Heart left ventricle (tissue), 16 donors: ENCODE measurements at places on chromosomes 6 and 20.

- DNase-seq: no peak
Measured at GRCh38 chr6:164035900-164036485, 621.5 kb downstream of the QKI start.

- no peak for DNase-seq
Measured at GRCh38 chr6:100462706-100463629, 1.8 kb downstream of the SIM1 start.

- DNase-seq: no peak
Measured at GRCh38 chr6:111714416-111715270, 109.0 kb upstream of the TRAF3IP2 start.

DNA sequence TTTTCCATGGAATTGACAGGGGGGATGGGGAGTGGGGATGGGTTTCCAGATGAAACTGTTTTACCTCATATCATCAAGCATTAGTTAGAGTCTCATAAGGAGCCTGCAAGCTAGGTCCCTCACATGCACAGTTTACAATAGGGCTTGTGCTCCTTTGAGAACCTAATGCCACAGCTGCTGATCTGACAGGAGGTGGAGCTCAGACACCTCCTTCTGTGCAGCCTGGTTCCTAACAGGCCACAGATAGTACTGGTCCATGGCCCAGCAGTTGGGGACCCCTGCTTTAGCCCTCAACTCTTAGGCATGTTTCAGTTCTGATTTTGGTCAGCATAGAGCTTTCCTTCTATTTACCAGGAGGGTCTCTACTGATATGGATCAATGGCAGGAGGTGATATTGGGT, 251.6 kb downstream of the LAMA2 start:
- no peak for DNase-seq

GRCh38 chr6:8855411-8855810, 420.1 kb upstream of the SLC35B3 start:
- no peak for DNase-seq

- no peak for DNase-seq
Measured at GRCh38 chr20:4138056-4138455, 122.7 kb upstream of the RNF24 start.

- no peak for DNase-seq
Measured at GRCh38 chr6:27966044-27966443, 9.0 kb downstream of the OR2B6 start.

DNA sequence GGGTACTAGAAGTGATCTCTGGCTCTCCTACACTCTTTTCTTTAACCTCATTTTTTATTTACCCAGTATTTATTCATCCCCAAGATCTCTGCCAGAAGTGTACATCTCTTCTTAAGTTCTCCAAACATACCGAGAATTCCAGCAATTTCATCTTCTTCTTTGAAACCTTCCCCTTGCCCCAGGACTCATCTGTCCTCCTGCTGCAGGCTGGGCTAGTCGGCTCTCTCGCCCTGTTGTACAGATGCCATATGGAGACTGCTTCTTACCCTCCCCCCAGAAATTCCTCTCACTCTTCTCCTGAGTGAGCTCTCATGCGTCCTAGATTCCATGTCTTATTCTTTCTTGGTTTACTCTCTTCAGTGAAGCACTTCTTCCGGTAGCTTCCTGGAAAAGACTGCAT, 21.9 kb upstream of the PNRC1 start:
- no peak for DNase-seq

GRCh38 chr6:145349950-145350510, 385.3 kb downstream of the EPM2A start:
- DNase-seq: no peak

DNA sequence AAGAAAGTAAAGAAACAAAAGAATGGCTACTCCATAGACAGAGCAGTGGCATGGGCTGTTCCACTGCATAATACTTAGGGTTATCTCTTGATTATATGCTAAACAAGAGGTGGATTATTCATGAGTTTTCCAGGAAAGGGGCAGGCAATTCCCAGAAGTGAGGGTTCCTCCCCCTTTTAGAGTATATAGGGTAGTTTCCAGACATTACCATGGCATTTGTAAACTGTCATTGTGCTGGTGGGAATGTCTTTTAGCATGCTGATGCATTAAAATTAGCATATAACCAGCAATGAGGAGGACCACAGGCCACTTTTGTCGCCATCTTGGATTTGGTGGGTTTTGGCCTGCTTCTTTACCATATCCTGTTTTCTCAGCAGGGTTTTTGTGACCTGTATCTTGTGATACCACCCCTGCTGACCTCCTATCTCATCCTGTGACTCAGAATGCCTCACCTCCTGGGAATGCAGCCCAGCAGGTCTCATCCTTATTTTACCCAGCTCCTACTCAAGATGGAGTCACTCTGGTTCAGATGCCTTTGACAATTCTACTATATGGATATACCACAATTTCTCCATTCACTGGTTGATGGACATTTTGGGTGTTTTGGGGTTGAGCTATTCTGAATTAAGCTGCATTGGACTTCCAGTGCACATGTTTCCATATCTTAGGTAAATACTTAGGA, 280.6 kb downstream of the FARS2 start:
- DNase-seq: no peak

DNA sequence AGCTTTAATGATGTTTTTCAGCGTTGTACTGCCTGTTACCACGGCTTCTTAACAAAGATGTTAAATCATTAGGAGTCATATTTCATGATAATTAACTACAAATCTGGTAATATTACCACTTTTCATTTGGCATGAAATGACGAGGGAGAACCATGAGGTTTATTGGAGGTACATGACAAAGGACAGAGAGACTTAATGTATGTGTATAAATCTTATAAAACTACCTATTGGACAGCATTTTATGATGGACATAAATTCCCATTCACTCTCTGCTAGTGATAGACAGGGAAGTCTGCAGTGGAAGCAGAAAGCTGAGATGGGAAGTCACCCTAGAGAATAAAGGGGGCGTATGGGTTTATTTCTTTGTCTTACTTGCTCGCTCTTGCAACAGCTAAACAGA, 949.9 kb upstream of the FLRT3 start:
- no peak for DNase-seq

DNA sequence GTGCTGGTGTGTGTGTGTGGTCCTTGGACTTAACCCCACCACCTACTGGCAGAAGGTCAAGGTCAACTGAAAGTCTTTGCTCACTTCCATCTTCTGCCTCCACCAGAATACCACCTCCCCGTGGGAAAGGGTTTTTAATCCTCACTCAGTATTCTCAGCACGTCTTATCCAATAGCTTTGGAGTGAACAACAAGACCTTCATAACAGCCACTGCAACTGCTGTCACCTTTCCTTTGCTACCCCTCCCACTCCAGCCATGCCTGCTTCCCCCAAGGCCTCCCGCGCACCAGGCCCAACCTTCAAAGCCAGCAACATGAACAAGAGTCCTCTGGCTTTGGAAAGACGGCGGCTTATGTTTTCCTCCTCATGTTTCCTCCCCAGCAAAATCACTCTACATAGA, 787 bp upstream of the BTN2A2 start:
- DNase-seq: no peak

- no peak for DNase-seq
Measured at GRCh38 chr6:145042559-145042958, 692.8 kb downstream of the EPM2A start.

DNA sequence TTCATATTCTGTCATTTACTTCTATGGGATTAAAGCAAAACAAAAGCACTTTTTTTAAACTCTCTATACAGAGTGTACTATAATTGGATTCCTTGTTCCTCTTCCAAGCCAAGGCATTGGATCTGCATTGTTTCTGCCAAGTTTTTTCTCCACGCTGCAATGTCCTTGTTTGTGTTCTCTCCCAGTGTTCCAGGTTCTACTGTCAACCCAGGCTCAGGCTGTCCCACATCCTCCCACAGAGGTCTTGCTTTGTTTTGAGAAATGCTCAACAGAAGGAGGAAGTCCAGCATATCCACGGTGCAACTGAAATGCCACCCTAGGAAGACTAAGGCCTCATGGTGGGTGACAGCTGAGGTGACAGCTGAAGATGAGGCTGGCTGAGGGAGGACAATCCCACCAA, 287.1 kb upstream of the PRDM1 start:
- DNase-seq: peak; percentile 32

DNA sequence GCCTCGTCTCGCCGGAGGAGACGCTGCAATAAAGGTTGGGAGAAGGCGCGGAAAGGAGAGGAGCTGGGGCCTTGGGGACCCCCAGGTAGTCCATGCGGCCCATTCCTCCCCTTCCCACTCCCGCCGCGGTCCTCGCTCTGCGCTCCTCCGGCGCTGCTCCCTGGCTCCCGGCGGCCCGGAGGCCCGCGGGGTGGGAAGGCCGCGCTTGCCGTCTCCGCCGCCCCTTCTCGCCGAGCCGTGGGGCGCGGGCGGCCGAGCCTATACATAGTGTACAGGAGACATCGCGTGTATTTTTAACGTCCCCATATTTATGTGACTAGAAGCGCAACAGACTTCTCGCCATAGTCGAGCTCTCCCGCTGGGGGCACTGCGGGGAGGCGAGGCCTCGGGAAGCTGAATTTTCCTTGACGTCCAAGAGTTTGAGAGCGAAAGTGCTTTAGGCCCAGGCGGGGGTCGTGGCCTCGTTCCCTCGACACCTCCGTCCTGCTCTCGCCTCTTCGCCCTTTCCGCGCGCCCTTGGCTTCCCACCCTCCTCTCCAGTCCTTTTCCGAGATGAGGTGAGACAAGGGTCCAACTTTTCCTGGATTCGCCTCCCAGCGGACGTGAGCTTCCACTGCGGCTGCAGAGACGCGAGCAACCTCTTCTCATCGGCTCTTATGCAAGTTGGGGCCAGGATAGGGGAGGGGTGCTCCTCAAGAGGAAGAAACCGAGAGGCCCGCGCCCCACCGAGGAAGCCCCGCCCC, 29.0 kb downstream of the SLC12A5 start:
- peak; percentile 44 for DNase-seq

DNA sequence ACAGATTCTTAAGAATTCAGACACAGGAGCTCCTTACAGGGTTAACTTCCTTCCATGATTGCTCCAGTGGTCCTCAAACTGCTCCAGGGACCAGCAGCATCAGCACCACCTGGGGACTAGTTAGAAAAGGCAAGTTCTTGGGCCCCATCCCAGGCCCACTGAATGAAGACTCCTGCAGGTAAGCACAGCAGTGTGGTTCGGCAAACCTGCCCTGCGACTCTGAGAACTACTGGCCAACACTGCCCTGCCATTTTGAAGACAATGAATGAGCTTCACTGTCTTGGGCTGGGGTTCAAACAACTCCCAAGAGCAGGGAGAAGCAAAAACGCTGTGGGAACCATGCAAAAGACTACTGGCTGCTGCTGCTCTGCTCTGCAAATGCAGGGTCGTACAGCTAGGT, 39.4 kb downstream of the SLC22A23 start:
- DNase-seq: no peak

DNA sequence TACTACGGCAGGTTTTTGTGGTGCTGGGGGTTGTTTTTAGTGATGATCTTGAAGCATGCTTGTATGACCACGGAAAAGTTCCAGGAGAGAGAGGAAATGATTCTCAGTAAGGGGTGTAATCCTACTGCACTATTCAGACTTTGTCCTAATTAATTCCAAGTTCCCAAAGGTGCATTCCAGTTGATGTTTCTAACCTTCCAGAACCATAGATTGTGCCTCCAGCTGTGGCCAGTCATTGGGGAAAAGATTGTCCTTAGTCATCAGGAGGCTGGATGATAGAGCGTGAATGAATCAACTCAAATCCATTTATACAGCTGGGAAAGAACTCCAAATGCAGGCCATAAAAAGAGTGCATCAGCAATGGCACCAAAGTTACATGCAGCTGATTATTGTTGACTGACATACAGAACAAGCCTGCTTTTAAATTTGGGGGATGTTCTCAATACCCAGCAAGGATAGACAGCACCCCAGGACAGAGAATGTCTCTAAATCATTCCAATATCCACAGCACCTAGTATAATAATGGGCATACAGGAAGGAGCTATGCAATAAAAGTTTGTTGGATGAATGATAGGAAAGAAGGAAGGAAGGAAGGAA, 27.8 kb upstream of the PKHD1 start:
- no peak for DNase-seq

GRCh38 chr6:166236596-166236995, 68.9 kb upstream of the TBXT start:
- DNase-seq: no peak

DNA sequence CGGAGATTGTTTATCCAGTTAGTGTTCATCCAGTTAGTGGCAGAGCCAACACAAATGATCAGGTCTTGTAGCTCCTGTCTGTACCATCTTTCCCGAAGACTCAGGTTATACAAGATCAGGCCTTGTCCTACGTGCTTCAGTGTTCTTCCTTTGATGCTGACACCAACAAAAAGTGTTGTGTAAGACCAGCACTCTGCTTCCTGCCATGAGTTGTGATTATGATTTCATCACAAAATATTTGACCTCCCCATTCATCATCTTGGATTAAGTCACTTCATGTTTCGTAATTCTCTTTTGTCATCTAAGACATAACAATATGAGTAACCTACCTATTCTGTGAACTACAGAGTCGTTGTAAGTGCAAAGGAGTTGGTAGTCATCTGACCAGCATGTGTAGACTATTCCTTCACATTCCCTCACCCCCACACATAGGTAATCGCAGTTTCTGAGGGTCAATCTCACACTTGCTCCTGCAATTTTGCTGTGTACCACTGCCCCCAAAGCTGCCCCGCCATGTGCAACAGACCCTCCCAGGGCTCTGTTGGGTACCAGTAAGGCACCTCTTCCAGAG, 135.6 kb upstream of the SLC22A23 start:
- no peak for DNase-seq

DNA sequence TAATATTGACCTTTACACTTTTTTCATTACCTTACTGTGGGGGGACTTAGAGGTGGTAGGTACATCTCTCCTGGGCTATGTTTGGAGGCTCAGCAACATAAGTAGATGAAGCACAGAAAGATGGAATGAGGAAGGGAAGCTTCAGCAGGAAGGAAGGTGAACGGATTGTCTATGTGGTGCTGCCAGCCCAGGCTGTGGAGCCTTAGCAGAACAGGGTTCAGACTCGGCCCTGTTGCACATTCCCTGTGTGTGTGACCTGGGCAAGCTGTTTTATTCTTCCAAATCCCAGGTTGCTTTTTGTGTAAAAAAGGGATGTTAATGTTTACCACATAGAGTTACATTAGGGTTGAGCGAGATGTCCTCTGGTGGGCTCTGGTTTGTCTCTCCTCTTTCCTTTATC, 41.2 kb downstream of the ANKS1A start:
- DNase-seq: no peak

- DNase-seq: no peak
Measured at GRCh38 chr6:156434795-156435190, 342.4 kb upstream of the ARID1B start.

DNA sequence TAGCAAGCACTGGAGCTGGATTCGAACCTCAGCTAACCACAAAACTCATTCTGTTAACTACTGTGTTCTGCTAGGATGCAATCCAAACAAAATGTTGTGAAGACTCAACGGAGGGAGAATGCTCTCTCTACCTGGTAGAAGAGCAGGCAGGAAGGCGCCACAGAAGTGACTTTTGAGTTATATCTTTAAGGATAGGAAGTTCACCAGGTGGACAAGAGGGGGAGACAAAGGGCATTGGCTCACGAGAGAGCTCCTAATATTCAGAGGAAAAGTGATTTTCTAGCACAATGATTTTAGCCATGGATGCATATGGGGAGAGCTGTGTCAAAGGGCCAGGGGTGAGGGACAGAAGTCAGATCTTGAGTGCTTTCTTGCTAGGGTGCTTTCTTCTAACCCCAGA, 108.4 kb upstream of the MAFB start:
- DNase-seq: no peak
